ENCODE measurements at places on chromosomes 6 and 20. TPM values are rescaled to one million over a fixed set of nuclear protein-coding genes. Genes with fewer than 3 reads are reported as not detected.

GRCh38 chr6:122400121-122400450 is 634 bp downstream of the HSF2 start:
- no peak for DNase-seq

DNA sequence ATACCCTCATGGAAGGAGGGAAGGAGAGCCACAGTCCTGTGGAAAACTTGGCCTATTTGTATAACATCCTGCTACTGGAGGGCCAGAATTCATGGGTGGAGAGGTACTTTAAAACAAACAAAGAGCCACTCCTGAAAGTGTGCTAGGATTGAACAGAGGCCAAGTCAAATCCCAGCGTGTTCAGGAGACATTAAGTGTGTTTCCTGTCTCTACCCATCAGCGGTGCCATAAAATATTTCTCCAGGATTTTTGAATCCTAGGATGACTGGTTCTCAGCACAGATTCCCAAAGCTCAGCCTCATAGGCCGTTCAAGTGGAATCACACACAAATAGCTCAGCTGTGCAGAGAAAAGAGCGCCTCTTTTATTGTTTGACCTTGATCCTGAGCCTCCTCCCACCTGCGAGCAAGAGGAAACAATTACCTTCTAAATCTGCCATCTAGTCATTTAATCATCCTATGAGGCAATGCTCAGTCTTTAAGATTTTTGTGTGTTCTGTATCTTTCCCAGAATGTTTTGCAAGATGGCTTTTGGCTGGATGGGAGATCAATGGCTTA is 31.8 kb upstream of the RALGAPA2 start:
- DNase-seq, result no peak

DNA sequence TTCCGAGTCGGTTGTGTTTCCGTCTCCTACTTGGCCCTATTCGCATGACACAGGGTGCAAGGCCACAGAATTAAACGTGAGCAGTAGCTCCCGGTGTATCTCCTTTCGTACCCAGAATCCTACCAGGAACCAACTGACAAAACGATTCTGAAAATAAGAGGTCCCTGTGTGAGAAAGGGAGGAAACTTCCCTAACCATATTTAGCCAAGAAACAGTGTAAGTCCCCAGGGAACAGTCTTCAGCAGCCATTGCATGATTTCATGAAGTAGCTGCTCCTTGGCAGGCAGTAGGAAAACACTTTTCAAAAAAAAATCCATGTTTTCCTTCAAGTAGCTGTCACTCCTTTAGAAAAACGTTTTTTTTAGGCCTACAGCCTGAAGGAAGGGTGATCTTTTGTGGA is 46.9 kb downstream of the PDE10A start:
- peak; percentile 65 for DNase-seq

- DNase-seq, result no peak
These were observed 27.2 kb downstream of the SLC16A10 start for GRCh38 chr6:111114482-111114881.

DNA sequence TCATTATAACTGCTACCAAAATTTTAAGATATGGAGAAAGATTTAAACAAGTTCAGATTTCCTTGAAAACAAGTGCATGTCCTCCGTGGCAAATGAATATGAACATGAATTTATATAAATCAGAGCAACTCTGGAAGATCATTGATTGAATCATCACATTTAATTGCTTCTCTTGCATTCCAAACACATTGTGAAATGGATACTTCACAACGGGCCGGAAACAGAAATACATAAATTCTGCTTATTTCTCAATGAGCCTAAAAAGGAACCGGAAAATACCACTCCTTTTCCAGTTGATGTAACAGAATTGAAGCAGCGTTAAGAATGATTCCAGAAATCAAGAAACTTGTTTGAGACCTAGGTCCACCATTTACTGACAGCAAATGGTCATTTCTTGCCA is 134.6 kb upstream of the BTN3A2 start:
- no peak for DNase-seq

Gene ZBTB9
- 3.7 TPM for total RNA-seq

Gene PLA2G7
- total RNA-seq, result not detected
